ENCODE measurements at places on chromosomes 2 and 18.

DNA sequence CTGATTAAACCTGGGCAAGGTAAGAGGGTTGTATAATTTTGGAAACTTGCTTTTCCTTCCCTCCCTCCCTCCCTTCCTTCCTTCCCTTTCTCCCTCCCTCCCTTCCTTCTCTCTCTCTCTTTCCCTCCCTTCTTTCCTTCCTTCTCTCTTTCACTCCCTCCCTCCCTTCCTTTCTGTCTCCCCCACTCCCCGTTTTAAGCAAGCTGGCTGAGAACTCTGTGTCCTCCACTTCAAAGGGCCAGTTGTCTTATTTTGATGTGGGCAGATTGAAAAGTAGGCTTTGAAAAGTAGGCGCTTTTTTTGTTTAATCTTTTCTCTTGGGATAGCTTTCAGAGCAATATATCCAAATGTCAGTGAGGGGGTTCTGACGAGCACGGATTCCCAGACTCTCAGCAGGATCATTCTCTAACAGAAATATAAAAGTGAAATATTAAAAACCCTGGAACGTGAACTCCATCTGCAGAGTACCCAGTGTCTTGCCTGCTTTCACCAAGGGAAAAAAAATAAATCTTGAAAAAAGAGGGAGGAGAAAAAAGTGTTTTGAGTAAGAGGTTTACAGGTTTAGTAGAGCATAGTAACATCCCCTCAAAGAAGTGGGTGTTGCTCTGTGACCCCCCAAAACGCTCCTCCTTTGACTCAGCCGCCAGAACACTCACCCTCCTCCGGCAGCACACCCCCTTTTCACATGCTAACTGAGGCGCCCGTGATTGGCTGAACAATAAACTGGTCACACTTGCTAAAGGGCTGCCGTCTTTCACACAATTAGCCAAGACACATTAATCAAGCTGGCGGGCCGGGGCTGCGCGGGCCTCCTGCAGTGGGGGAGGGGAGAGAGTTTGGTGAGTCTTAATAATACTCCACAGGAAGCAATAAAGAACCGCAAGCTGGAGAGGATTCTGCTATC, 52.2 kb downstream of the CDK15 start:
- peak; percentile 79 for DNase-seq

- no peak for DNase-seq
Observed at GRCh38 chr18:7898181-7898580, 331.1 kb downstream of the PTPRM start.

DNA sequence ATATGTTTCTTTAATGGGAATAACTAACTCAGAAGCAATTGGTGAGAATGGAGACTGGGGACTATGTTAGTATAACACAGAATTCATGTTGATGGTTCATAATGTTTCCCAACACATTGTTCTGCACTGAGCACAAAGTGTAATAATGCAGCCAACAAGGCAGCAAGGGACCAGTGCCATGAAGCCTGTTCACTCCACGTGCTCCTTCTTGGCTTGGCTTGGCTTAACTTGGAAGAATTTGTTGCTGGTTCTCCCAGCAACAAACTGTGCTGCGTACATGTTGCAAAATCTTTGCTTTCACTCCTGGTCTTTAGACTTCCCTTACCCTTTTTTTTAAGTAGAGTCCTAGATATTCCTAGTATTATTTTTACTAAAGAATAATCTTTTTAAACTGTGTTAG, 129.7 kb downstream of the MAP3K20 start:
- no peak for DNase-seq

- DNase-seq = no peak
Observed at GRCh38 chr2:46775722-46776121, 139.9 kb downstream of the MCFD2 start.

DNA sequence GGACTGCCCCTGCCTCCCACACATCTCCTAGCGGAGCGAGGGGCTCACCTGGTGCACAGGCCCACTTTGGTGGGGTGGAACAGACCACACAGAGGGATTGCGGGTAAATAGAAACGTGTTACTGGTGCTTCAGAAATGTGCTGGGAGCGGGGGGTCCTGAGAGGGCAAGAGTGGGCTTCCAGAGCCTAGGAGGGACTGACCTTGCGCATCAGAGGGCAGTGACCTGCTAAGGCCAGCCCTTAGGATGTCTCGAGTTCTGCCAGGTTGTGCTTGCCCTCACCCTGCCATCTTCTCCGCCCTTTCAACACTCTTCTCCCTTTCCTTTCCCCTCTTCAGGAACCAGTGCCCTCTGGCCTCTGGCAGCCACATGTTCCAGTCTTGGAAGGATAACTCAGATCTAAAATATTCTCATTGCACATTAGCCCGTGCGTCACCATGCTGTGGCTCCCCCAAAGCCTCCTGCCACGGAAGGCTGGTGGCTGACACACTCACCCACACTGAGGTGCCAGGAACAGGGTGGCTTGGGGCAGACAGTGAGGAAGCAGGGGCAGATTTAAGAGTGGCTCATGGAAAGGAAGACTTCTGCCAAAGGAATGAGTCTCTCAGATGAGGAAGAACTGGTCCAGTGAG, 89.6 kb downstream of the MCFD2 start:
- no peak for DNase-seq

DNA sequence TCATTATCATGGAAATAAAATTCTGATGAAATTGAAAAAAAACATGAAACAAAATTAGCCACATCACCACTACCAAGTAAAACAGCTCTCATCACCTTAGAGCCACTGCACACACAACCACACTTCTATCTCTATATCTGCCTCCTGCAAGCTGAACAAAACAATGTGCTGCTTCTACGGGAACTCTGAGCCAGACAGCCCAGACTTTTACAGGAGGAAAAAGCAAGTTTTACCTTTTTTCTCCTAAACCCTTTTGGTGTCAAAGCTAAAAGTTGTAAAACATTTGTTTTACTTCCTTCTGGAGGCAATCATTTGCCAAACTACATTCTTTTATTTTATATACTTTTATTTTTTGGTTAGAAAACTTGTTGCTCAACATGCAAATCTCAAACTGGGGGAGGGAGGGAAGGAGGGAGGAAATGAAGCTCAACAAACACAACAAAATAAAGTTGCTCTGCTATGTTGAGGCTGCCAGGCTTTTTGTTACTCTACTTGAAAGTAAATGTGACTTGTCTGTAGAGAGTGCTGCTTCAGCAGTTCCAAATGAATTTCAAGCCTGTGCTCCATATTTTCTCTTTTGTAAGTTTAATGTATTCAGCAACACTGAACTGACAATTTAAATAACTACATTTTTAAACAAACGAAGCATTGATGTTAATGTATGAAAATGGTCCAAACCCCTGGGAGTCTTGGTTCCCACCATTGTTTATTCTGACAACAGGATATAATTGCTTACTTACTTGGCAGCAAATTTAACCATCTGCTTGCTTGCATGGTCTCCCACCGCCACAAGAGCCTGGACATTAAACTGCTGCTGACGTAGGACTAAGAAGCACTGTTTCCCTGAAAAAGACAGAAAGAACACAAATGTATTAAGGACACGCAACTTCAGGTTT, 24.5 kb downstream of the DARS1 start:
- no peak for DNase-seq

DNA sequence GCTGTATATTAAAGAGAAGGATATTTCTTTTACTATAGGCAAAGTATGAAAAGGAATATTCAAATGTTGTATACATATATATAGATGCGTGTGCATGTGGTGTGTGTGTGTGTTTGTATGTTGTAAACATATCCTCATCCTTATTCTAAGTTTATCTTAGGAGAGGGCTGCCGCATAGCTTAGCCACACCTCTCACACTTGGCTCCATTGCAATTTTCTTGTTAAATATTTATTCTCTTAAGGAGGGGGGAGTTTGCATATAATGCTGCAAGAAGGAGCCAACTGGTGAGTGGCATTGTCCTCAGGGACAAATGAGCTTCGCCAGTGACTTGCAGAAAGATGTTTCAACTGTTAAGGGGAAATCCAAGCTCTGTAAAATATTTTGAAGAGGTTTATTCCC, 360.1 kb upstream of the RND3 start:
- DNase-seq = no peak

- DNase-seq = no peak
Observed at GRCh38 chr2:237129625-237130263, 44.1 kb downstream of the COPS8 start.

DNA sequence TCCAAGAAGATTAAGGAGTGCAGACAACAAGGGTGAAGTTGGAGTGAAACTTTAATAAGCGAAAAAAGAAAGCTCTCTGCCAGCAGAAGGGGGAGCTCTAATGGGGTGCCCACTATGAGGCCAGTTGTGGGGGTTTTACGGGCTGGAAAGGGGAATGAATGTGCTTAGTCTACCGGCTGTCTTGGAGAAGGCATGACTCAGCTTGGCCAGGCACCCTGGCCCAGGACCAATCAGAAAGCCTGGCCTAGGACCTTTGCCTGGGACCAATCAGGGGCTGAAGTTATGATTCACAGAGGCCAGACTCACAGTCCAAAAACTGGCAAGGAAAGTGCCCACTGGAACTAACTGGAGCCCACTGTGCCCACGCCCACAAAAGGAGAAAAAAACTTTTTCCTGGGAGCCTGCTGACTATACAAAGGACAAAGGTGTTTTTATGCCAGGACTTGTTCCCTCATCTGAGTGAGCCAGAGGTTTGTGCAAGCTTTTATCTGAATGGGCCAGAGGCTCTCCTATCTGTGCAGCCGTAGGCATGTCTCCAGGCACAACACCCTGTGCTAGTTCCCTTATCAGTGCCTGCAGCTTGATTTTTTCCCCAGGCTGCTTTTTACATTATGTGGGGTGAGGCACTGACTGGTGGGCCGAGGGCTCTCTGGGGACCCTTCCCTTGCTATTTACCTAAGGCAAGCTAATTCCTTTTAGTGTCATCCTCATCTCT, 18.6 kb downstream of the CMPK2 start:
- no peak for DNase-seq

DNA sequence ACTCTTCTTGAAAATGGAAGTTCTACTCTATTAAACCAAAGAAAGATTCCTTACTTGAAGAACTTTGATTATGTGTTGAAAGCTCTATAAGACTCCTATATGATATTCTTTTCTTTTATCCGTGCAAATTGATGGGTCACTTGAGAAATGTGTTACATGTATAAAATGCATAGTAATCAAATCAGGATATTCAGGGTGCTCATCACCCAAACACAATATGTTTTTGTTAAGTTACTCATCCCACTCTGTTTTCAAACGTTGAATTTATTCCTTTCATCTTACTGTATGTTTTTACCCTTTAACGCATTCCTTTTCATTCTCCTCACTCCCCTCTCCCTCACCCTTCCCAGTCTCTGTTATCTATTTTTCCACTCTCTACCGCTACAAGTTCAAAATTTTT, 305.5 kb upstream of the KYNU start:
- DNase-seq = no peak

DNA sequence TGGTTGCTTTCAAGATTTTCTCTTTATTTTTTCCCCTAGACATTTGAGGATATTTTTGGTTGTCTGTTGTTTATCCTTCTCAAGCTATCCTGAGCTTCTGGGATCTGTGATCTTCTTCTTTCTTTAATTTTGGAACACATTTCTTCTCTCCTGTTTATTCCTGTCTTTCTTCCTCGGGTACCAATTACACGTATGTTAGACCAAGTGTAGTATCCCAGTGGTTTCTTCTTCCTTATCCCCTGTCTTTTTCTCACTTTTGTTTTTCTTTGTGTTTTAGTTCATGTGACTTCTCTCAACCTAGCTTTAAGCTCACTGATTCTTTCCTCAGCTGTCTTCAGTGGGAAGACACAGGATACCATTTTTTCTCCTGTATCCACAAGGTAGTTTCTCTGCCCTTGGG, 120.0 kb downstream of the GALR1 start:
- no peak for DNase-seq

DNA sequence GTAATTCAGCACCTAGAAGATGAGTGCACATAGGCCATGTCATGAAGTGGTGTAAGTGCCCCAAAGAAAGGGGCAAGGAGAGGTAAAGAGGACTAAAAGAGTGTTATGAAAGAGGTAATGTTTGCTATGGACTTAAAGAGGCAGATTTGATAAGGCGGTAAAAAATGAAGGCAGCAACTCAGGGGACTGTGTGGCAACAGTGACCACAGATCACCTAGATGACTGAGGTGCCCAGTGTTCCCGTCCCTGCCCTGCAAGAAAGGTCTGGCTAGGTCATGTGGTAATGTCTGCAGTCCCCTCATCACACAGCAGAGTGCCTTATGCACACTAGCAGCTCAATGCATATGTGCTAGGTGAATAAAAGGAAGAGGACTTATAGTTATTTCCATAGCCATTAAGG, 356.8 kb downstream of the LRRTM1 start:
- DNase-seq = no peak

DNA sequence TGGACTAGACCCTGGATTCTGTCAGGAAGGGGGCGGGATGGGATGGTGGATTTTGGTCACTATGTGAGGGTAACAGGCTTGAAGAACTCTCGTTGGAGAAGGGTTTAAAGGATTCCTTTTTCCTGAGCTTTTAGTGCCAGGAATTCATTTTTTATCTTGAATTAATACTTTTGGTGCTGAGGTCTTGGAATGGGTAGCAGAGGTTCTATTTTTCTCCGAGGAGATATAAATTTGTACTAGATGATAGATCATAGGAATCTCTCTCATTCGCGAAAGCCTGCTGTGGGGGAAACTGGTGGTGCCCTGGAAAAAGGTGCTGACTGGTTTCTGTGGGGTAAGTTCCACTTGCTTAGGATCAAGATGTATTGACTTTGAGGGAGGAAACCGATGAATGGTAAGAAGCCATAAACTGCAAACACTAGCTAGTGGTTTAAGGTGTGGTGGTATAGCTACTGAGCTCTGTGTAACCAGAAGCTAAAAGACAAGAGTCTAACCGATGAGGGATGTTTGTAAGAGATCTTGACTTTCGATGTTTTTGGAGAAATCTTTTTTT, 706 bp downstream of the AGPS start:
- DNase-seq = no peak

DNA sequence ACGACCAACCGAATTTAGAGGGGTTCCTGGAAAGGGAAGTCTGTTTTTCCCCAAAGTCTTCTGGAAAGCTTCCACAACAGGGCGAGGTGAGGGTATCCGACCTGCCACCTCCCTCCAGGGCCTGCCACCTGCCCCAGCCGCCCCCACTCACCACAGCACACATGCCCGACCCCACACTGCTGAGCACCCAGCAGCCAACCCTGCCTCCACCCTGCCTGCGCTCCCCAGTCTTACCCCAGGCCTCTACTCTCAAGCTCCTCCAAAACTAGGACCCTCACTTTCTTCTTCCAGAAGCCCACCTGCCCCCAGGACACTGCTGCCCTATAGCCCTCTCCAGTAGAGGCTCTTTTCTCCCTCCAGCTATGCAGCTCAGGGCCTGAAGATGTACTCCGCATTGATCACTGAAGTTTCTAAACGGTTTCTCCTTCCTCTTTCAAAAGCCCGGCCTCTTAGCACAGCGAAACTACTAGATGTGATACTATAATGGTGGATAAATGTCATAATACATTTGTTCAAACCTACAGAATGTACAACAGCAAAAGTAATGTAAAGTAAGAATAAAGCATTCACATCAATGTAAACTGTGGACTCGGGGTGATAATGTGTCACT, 128.8 kb upstream of the SLC1A4 start:
- DNase-seq = no peak

GRCh38 chr2:238305092-238305862, 15.0 kb upstream of the TRAF3IP1 start:
- DNase-seq = no peak

Measured in iPS-NIHi11 (cell line).